ENCODE measurements at places on chromosomes 5 and 9. TPM values are rescaled to one million over a fixed set of nuclear protein-coding genes. Genes with fewer than 3 reads are reported as not detected.

Gene PDZD2
- total RNA-seq = 17.7 TPM

- no peak for DNase-seq
- H3K4me1 ChIP-seq = no peaks in the 10 kb centered on the region
- no peak overlapping the region for H3K4me3 ChIP-seq
- no peaks in the 10 kb centered on the region for H3K27me3 ChIP-seq
- no peak overlapping the region for H3K27ac ChIP-seq
Measured at GRCh38 chr9:75200892-75201470, 112.7 kb downstream of the OSTF1 start.

GRCh38 chr5:39448506-39449128, 23.8 kb upstream of the DAB2 start:
- no peak for DNase-seq
- H3K36me3 ChIP-seq = no peaks in the 10 kb centered on the region
- no peak overlapping the region for H3K4me3 ChIP-seq
- H3K27ac ChIP-seq = no peak overlapping the region
- no peaks in the 10 kb centered on the region for H3K4me1 ChIP-seq

Gene CDC20B
- total RNA-seq = not detected

DNA sequence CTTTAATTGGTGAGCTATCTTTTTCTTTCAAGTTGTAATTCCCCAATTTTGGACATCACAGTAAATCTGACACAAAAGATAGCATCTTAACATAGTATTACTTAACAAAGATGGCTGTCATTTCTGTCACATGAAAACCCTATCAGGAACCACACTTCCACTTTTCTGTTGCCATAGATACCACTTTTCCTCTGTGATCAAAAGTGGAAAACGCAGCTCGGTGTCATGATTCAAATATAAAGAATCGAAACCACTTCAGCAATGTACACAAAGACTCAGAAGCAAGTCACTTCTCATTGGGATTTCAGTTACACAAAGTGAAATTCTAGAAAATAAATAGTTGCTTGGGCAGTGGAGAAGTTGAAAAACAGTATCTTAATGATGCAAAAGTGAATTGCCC, 524.9 kb upstream of the ITGA1 start:
- no peak overlapping the region for H3K4me3 ChIP-seq
- DNase-seq = no peak
- H3K36me3 ChIP-seq = no peaks in the 10 kb centered on the region

DNA sequence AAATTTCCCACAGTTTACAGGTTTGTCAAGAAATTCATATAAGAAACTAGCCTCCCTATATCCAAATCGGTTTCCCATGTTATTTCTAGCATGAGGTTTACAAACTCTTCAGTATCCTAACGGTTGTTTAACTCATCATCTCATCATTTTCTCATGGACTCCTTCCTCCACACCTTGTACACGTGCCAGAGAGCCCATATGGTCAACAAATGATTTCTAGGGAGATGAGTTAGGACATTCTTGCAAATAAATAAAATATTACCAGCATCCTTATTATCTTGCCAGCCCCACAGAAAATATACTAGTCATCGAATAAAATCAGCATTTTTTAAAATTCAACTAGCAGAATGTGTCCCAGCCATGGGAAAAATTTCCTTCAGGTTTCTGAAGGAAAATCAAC, 285.2 kb downstream of the EBF1 start:
- no peak overlapping the region for H3K4me3 ChIP-seq
- no peaks in the 10 kb centered on the region for H3K4me1 ChIP-seq
- no peaks in the 10 kb centered on the region for H3K27me3 ChIP-seq
- H3K27ac ChIP-seq = no peak overlapping the region
- H3K36me3 ChIP-seq = no peaks in the 10 kb centered on the region
- no peak for DNase-seq

GRCh38 chr5:449151-449550, 6.2 kb downstream of the EXOC3 start:
- H3K36me3 ChIP-seq = peaks cover 4% of the 10 kb centered on the region
- H3K27me3 ChIP-seq = no peaks in the 10 kb centered on the region
- peaks cover 1% of the 10 kb centered on the region for H3K4me1 ChIP-seq

GRCh38 chr9:87562530-87563170, 65.0 kb downstream of the DAPK1 start:
- no peak for DNase-seq
- no peak overlapping the region for H3K4me3 ChIP-seq
- no peak overlapping the region for H3K27ac ChIP-seq
- H3K27me3 ChIP-seq = no peaks in the 10 kb centered on the region

DNA sequence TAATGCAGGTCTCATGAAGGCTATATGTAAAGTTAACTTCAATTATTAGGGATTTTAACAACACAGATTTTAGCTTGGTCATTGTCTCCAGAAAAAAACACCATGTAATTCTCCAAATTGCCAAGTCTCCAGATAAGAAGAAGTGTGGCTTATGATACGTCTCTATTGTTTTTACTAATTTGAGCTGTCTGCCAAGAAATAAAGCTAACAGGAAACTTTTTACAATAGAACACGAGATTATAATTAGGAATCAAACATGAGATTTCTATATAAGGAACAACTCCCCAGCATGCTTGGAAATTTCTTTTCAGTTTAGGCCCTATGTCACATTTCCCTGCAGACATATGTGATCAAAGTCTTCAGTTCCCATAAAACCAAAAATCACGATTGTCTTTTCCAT, 142.7 kb downstream of the MCTP1 start:
- no peaks in the 10 kb centered on the region for H3K4me1 ChIP-seq
- no peaks in the 10 kb centered on the region for H3K36me3 ChIP-seq
- no peak overlapping the region for H3K27ac ChIP-seq
- DNase-seq = no peak
- H3K27me3 ChIP-seq = no peaks in the 10 kb centered on the region

- H3K4me3 ChIP-seq = no peak overlapping the region
- no peaks in the 10 kb centered on the region for H3K4me1 ChIP-seq
Measured at GRCh38 chr9:111886983-111887718, 9.5 kb upstream of the UGCG start.

Gene CRAT
- 35.7 TPM for total RNA-seq

GRCh38 chr5:158718738-158719505, 380.8 kb downstream of the EBF1 start:
- DNase-seq = no peak
- no peak overlapping the region for H3K4me3 ChIP-seq
- no peaks in the 10 kb centered on the region for H3K36me3 ChIP-seq
- no peaks in the 10 kb centered on the region for H3K4me1 ChIP-seq
- no peaks in the 10 kb centered on the region for H3K27me3 ChIP-seq

DNA sequence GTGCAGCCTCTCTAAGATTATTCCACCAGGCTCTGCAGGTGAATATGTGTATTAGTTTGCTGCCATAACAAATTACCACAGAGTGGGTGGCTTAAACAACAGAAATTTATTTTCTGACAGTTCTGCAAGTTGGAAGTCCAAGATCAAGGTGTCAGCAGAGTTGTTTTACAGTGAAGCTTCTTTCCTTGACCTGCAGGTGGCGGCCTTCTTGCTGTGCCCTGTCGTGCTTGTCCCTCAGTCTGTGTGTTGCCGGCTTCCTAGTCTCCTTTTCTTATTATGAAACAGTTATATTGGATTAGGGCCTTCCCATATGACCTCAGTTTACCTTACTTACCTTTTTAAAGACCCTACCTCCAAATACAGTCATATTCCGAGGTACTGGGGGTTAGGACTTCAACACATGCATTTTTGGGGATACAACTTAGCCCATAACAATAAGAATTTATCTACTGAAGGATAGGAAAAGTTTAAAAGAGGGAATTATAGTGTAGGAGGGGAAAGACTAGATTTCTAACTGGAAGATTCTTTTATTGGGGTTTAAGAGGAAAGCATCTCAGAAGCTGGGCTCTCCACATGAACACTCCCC, 97.4 kb downstream of the OSTF1 start:
- H3K4me3 ChIP-seq = no peak overlapping the region
- H3K27me3 ChIP-seq = no peaks in the 10 kb centered on the region
- DNase-seq = no peak
- H3K27ac ChIP-seq = no peak overlapping the region

GRCh38 chr5:56128113-56128512, 105.0 kb downstream of the ANKRD55 start:
- H3K27ac ChIP-seq = no peak overlapping the region
- DNase-seq = no peak
- H3K4me1 ChIP-seq = no peaks in the 10 kb centered on the region
- H3K4me3 ChIP-seq = no peak overlapping the region
- no peaks in the 10 kb centered on the region for H3K27me3 ChIP-seq
- H3K36me3 ChIP-seq = no peaks in the 10 kb centered on the region

DNA sequence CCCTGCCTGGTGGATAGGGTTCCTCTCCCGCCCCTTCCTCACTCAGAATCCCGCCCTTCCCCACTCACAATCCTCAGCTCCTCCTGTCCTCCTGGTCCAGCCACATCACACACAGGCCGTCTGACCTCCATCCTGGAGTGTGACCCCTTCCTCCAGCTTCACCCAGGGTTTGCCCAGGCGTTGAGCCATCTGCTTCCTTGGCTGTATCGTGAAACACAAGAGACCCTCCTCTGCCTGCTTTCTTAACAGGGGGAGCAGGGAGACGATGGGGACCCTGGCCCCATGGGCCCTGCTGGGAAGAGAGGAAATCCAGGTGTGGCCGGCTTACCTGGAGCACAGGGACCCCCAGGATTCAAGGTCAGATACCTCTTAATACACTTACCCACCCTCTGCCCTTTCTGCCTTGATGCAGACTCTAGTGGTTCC, 32.3 kb upstream of the ORM1 start:
- no peak overlapping the region for H3K4me3 ChIP-seq
- H3K4me1 ChIP-seq = no peaks in the 10 kb centered on the region
- peak; percentile 38 for DNase-seq
- H3K27ac ChIP-seq = no peak overlapping the region
- H3K36me3 ChIP-seq = no peaks in the 10 kb centered on the region

DNA sequence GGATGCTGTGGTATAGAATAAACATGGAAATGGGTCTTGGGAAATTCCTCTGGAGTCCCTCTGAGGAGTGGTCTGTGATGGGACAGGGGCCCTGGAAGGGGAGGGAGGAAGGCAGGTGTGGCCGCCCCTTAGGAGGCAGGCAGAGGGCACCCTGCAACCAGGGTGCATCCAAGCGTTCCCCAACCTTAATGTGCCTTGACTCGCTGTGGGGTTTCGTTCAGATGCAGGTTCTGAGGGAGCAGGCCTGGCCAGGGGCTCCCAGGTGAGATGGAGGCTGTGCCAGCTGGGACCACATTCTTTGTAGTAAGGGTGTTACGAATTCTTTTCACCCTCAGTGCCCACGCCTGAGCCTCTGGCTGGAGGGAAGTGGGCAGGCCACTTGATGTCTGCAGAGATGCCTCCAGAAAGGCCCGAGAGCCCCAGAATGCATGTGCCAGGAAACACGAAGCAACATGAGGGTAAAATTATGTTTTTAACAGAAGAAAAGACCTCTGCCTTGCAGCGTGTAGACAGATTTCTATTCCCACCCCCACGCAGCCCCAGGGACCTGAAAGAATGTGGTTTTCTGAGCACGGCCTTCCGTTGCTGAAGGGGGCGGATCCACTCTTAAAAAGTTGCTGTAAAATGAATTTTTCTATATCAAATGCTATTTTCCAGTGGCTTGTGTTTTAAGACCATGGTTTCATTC, 150.4 kb upstream of the IER5L start:
- H3K36me3 ChIP-seq = no peaks in the 10 kb centered on the region
- peak overlapping the region; percentile 68 for H3K27ac ChIP-seq
- H3K27me3 ChIP-seq = no peaks in the 10 kb centered on the region
- H3K4me3 ChIP-seq = no peak overlapping the region

GRCh38 chr9:22343218-22343611, 103.4 kb upstream of the DMRTA1 start:
- DNase-seq = no peak
- no peak overlapping the region for H3K4me3 ChIP-seq
- H3K27me3 ChIP-seq = no peaks in the 10 kb centered on the region
- H3K27ac ChIP-seq = no peak overlapping the region

GRCh38 chr5:50667023-50667652, 701 bp downstream of the PARP8 start:
- H3K27me3 ChIP-seq = no peaks in the 10 kb centered on the region
- no peaks in the 10 kb centered on the region for H3K36me3 ChIP-seq
- DNase-seq = peak; percentile 27
- no peaks in the 10 kb centered on the region for H3K4me1 ChIP-seq
- H3K4me3 ChIP-seq = peak overlapping the region; percentile 78

GRCh38 chr9:133919253-133920115, 72.6 kb downstream of the VAV2 start:
- no peaks in the 10 kb centered on the region for H3K27me3 ChIP-seq
- no peak overlapping the region for H3K27ac ChIP-seq
- no peak overlapping the region for H3K4me3 ChIP-seq
- DNase-seq = no peak
- no peaks in the 10 kb centered on the region for H3K4me1 ChIP-seq
- no peaks in the 10 kb centered on the region for H3K36me3 ChIP-seq

Gene AGXT2
- total RNA-seq = not detected

- H3K27ac ChIP-seq = no peak overlapping the region
- DNase-seq = no peak
- no peaks in the 10 kb centered on the region for H3K27me3 ChIP-seq
- no peaks in the 10 kb centered on the region for H3K36me3 ChIP-seq
- no peak overlapping the region for H3K4me3 ChIP-seq
Measured at GRCh38 chr9:97555164-97555563, 53.7 kb downstream of the TMOD1 start.

DNA sequence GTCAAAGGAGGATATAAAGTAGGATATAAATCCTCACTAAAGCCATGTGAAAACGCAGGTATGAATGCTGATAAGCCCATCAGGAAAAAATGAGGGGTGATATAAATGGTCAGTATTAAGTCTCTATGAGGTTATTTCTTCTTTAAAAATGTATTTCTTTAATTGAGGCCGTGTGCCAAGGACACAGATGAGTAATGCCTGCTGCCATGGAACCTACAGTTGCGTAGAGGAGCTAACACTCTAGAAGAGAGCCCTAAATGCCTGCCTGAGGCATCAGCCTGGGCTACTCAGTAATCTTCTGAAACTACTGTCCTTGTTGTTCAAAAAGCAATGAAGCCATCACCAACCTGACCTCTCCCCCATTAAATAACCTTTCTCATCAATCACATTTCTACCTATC, 84.9 kb downstream of the KLHL3 start:
- no peaks in the 10 kb centered on the region for H3K4me1 ChIP-seq
- no peak overlapping the region for H3K4me3 ChIP-seq
- H3K27ac ChIP-seq = no peak overlapping the region
- H3K27me3 ChIP-seq = no peaks in the 10 kb centered on the region
- DNase-seq = no peak

DNA sequence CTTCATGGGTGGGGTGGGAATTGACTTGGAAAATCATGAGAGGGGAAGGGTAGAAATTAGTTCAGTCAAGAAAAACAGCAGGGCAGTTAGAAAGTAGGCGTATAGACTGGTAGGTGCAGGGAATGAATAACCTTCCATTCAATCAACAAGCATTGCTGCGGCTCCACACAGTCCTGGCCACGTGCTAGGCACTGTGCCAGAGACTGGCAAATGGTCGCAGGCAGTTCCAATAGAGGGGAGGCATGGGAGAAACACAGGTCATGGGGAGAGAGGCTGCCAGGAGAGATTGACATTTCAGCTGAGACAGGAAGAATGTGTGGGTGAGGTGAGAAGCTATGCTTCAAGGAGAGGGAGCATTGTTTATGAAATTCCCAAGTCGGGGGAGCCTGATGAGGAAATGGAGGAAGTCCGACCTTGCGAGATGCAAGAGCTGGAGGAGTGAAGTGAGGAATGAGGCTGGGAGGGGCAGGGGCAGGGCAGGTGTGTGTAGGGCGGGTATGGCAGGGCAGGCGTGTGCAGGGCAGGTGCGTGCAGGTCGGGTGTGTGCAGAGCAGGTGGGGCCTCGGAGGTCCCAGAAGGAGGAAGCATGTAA, 54.4 kb upstream of the PPARGC1B start:
- no peak overlapping the region for H3K27ac ChIP-seq
- H3K27me3 ChIP-seq = no peaks in the 10 kb centered on the region

Data from breast epithelium (tissue), 4 donors.